ENCODE measurements at places on chromosomes 4 and X.

GRCh38 chr4:70640192-70640591 is 11.6 kb downstream of the ENAM start:
- no peak for DNase-seq

DNA sequence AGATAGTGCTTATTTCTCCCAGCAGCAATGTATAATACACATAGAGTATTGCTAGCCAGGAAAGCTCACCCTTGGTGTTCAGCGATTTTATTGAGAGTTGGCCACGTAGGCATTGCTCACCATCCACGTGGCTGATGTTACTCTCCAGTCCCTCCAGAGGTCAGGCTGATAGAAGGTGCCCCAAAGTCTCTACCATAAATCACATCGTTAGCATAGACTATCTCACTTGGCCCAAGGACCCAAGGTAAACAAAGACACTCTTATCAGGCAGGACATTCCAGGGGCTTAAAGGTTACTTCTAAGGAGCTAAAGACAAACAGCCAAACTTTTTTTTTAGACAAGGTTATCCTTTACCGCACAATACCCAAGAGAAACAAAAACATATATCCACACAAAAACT is 30.3 kb upstream of the RGN start:
- DNase-seq = no peak

DNA sequence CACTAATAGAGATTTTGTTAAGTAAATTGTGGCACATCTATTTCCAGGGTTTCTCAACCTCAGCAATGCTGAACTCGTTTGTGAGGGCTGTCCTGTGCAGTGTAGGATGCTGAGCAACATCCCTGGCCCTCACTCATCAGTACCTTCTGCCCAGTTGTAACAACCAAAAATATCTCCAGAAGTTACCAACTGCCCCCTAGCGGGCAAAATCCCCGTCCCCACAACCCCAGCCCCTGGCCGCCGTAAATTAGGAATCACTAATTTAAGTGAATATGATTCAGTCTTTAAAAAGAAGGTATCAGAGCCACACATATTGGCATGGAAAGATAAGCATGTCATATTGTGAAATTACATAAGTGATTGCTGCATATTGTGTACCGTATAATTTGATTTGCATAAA is 123.4 kb downstream of the ASB9 start:
- DNase-seq = no peak

DNA sequence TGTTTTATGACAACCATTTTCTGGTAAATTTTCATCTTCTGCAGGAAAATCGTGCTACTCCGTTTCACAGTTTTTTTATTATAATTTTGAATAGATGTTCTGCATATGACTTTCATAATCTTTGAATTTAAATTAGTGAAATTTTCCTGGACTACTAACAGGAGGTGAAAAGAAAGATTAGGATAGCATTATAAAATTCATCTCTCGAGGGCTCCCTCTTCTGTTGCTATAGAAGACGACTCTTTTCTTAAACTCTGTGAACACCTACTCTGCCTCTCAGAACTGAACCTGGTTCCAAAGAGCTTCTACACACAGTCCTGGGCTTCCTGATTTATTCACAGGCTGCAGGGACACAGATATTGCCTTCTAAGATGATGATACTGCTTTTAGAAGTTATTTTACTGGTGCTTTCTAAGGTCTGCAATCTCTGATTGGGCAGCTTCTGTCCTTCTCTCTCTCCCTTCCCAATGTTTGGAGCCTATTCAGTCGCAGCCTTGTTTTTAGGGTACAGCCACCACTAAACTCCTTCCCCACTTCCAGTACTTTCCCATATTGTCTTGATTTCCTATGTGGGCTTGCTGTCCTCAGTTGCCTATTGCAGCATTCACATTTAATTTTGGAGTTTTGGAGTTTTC is 10.1 kb upstream of the SAP30 start:
- no peak for DNase-seq

DNA sequence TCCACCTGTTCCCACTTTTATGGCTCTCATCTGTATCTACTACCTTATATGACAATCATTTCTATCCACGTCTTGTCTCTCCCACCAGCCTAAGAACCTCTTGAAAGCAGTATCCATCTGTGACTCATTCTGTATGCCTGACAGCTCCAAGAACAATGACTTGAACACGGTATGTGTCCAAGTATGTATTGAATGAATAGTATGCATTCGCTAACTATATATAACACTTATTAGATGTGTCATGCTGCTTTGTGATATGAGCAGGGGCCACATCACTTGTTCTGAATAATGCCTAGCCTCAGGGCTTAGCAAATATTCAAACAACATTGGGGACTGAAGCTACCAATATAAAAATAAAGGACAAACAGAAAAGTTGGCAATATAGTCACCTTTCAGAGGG is 4.9 kb downstream of the OPHN1 start:
- no peak for DNase-seq

DNA sequence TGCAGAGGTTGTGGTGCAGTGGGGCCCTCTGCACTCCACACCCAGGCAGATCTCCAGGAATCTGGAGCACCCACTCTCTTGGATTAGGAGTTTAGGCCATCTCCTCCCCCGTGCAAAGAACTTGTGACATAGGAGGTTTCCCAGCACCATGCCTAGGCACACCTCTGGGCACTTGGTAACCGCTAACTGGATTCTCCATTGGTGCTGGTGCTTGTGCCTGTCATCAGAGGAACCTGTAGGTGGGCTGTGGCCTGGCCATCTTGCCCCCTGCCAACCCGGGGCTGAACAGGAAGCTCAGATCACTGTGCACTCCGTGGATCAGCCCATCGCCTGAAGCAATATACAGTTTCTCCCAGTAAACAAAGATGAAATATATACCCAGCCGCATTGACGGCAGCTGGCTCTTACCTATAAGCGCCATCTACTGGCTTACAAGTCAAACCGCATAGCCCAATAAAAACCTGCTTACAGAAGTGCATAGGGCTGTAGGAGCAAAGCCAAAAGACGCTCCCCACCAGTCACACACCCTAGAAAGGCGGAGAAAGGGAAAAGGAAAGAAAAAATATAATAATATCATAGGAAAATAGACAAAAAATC is 19.1 kb upstream of the TEX13B start:
- no peak for DNase-seq

DNA sequence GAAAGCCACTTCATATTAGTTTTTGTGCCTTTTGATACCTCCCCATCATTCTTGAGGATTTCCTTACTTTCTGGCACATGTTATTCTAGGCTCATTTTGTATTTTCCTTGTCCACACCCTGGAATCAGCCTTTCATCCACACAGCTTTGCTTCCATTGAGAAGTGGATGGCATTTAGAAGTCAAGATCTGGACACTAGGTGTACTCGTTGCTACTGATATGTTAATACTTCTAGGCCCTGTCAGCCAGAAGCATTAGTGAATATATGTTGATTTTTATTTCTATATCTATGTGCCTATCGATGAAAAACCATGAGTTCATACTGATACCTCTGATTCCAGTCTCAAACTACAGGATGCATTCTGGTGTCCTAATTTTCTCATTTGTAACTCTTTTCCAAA is 73.2 kb downstream of the ARHGAP24 start:
- no peak for DNase-seq

- DNase-seq = no peak
Measured at GRCh38 chrX:74324131-74324530, 20.2 kb downstream of the ZCCHC13 start.

DNA sequence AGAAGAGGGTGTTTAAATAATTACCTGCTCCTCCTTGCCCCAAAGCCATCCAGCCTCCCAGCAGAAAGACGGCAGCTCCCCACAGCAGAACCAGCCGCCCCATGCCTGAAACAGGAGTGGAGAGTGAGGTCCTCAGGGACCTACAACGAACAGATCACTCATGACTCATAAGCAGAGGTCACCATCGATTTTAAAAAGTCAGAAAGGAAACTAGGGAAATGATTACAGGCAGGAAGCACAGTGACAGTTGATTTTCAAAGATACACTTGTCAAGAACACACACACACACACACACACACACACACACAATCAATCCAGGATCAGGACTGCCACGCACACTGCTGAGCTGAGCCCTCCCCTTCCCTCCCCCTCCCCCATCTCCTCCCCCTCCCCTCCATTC is at the start of gene CRLF2:
CRLF2 (minus strand) TSS at position 118 of the 400 bp plus-strand sequence; CDS start at position 103, 15 bp downstream.
- DNase-seq = no peak

- DNase-seq = no peak
Measured at GRCh38 chr4:88102026-88102425, 56.4 kb downstream of the ABCG2 start.

- no peak for DNase-seq
Measured at GRCh38 chrX:45758319-45758718, 557.6 kb upstream of the DIPK2B start.

DNA sequence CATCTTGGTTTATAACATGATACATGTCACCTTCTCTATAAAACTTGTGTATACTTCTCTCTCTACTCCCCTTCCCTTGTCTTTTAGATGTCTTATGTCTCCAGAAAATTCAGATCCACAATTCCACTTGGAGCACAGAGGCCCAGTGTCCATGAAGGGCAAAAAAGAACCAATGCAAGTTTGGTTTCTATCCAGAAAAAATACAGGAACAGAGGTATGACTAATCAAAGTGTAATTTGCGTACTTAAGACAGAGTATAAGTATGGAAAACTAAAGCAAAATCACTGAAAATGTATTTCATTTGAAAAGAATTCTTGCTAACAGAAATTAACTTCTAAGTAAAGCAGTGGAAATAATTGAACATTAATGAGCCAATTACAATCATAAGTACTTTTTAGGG is 46.2 kb downstream of the GUCY1B1 start:
- DNase-seq = no peak

DNA sequence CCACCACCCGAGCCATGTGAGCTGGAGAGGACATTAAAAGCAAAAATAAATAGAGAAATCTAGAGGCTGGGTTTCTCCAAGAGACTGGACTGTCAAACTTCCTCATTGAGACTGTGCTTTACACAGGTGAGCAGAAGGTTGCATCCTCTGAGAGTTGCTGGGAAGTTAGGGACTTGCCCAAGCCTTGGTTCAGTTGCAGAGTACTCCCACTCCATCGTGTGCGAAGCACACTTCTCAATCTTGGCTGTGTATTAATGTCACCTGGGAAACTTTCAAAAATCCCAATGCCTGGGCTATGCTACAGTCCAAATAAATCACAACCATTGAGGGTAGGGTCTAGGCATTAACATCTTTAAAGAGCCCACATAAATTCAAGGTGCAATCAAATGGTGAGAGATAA is 89.2 kb downstream of the ZNF330 start:
- DNase-seq = no peak

DNA sequence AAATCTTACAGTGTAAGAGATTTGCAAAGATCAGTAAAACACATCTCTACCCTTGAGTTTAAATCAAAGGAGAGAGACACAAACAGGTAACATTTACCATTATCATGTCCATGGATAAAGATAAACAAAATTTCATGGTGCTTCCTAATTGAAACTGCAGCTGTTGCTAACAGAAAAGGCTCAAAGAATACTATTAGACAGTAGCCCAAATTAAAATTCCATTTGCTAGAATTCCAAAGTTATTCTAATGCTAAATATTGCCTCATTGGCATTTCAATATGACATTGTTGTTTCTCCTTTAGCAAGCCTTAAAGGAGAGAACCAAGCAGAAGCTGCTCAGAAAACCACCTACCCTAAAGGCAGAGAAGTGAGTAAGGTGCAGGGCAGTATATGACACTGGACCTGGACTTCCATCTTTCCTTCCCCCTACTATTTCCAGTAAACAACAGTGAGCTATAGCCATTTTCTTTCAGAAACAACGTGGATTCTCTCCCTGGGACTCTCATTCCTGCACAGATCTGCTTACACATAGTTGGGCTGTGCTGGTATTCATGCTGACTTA is 19.5 kb upstream of the ZCCHC13 start:
- DNase-seq = no peak

GRCh38 chr4:123418351-123418931 is 21.8 kb downstream of the SPRY1 start:
- DNase-seq = peak; percentile 78

DNA sequence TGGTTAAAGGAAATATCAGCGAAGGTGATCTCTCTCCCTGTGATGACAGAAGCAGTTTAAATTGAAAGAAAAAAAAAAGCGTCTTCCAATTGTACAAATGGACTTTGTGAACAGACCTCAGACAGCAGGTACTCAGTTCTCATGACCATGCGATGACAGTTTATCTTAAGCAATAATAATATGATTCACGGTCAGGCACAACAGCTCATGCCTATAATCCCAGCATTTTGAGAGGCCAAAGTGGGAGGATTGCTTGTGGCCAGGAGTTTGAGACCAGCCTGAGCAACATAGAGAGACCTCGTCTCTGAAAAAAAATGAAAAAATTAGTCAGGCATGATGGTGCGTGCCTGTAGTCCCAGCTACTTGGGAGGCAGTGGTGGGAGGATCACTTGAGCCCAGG is 51.0 kb downstream of the RELL1 start:
- no peak for DNase-seq
